DND-41 (cell line): ENCODE measurements at places on chromosomes 6 and 20.

DNA sequence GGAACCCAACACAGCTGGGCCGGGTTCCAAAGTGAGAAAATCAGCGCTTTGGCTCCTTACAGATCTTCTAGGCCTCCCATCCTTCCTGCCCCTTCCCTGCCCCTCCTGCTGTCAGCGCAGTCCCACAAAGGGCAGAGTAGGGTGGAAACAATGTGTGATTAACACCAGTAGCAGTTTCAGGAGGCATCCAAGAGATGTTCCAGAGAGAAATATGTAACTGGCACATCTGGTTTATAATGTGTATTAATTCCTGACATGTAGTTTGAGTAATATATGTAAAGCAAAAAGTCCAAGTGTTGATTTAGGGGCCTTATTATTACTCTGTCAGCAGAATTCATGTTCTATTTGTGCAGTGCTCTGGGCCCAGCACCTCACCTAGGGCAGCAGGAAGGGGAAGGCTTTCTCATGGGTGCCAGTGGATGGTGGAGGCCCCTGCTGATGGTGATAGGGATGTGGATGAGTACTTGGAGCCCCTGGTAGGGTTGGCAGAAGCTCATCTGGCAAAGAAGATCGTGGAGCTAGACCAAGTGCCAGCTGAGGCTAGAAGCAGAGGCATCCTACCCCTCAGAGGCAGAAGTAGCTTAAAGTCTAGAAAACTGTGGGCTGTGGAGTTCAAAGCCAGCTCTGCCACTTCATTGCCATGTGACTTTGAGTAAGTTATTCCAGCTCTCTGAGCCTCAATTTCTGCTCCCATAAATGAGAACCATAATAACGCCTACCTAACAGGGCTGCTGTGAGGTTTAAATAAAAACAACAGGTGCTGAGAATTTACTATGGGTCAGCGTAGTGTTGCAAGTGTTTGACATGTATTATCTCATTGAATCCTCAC lies 22.4 kb upstream of the RALY start:
- no peak for DNase-seq

DNA sequence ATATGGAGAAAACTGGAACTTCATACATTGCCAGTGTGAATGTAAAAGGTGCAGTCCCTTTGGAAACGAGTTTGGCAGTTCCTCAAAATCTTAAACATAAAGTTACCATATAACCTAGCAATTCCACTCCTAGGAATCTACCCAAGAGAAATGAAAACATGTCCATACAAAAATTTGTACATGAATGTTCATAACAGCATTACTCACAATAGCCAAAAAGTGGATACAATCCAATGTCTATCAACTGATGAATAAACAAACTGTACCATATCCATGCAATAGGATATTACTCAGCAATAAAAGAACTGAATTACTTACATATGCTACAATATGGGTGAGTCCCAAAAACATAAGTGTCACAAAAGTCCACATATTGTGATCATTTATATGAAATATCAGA lies 48.7 kb upstream of the ERVFRD-1 start:
- no peak for DNase-seq

DNA sequence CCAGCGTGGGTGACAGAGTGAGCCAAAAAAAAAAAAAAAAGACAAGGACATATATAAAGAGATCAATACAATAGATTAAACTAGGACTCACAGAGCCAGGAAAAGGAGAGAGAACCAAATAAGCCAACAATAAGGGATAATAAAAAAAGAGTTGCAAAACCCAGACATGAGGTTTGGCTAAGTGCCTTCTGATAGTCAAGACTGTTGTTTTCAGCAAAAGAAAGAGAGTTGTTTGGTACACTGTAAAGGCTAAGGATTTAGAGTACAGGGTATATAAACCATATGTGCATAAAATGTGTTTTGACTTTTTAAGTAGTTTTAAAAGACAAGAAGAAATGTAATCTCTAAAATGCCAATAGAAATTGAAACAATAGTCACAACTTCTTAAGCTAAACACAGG lies 42.8 kb downstream of the RPF2 start:
- DNase-seq: no peak

- no peak for DNase-seq
Measured at GRCh38 chr20:39289831-39290230, 327.7 kb downstream of the DHX35 start.

GRCh38 chr6:41687501-41688175 lies 47.8 kb downstream of the TFEB start:
- DNase-seq: no peak

DNA sequence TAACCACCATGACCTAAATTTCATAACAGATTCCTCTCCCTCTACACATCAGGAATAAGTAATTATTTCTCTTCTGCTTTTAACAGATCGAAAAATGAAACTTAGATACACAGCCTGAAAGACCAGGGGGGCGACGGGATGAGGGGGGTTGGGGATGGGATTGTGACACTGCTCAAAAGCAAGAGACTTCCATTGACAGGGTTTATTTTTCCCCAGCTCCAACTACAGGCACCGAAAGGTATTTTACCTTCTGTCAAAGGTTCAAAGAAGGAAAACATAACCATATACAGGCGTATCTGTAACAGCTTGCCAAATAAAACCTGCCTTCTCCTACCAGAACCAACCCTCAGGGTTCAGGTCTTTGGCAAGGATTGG lies 1.3 kb downstream of the EPHA7 start:
- DNase-seq: no peak

GRCh38 chr6:16504609-16505008 lies 256.7 kb downstream of the ATXN1 start:
- DNase-seq: no peak

GRCh38 chr20:17616480-17617211 lies 46.8 kb downstream of the DSTN start:
- peak; percentile 2 for DNase-seq

GRCh38 chr6:117629119-117629660 lies 26.9 kb upstream of the GOPC start:
- DNase-seq: no peak

DNA sequence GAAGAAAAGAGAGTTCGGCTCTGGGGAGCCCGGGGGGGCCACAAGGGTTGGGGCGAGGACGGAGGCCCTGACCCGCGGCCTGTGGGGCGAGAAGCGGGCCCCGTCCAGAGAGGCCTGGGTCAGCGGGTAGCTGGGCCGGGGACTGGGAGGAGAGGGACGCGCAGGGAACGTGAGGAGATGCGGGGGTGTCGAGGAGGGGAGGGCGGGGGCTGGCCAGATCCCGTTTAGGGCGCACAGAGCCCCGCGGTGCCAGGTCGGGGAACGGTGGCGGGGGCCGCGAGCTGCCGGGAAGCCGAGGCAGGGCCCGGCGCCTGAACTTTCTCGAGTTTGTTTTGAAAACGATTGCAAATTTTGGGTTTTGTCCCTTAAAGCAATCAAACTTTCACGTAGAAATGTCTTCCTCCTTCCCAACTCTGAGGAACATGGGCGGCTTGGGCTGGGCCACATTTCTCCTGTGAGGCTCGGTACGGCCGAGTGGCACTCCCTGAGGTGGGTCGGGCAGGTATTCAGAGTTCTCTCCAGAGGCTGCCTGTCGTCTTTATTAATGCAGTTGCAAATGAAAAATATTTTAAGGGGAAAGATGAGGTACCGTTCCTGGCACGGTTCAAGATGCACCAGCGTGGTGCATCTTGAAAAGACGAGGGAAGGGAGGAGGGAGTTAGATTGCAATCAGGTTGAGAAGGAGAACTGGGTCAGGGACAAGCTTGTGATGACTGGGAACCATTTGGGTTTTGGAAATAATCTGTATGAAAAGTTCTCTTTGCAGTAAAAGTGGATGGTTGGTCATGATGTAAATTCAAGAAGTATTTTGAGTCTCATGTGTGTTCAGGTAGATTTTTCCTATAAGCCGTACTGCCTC lies 972 bp downstream of the RNF8 start:
- DNase-seq: peak; percentile 29

GRCh38 chr6:158259136-158259535 lies 53.1 kb upstream of the TULP4 start:
- no peak for DNase-seq
